ENCODE measurements at places on chromosomes 12 and 14.

- DNase-seq = no peak
These were observed 2.0 kb downstream of the YBX3 start for GRCh38 chr12:10720974-10721650.

GRCh38 chr14:92503756-92504491 is 9.7 kb upstream of the RIN3 start:
- DNase-seq = no peak

DNA sequence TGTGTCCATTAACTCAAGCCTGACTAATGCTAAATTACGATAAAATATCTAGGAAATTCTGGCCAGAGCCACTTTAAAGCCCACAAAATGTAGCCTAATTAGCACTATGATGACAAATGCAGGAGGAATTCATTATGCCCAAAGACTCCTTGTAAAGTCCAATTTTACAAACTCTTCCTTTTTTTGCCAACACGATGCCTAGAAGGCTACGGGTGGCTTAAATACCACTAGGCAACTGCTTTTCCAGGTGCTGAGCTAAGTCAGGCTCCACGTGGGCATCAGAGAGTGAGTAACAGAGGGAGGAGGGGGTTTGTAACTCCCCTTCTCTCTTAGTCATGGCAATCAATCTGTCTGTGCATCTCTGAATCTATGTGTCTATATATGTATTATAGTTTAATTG is 172.4 kb upstream of the NTF3 start:
- no peak for DNase-seq

GRCh38 chr12:66808606-66809005 is 129.7 kb upstream of the GRIP1 start:
- no peak for DNase-seq

- no peak for DNase-seq
These were observed 336.8 kb downstream of the LRIG3 start for GRCh38 chr12:58583529-58583928.

DNA sequence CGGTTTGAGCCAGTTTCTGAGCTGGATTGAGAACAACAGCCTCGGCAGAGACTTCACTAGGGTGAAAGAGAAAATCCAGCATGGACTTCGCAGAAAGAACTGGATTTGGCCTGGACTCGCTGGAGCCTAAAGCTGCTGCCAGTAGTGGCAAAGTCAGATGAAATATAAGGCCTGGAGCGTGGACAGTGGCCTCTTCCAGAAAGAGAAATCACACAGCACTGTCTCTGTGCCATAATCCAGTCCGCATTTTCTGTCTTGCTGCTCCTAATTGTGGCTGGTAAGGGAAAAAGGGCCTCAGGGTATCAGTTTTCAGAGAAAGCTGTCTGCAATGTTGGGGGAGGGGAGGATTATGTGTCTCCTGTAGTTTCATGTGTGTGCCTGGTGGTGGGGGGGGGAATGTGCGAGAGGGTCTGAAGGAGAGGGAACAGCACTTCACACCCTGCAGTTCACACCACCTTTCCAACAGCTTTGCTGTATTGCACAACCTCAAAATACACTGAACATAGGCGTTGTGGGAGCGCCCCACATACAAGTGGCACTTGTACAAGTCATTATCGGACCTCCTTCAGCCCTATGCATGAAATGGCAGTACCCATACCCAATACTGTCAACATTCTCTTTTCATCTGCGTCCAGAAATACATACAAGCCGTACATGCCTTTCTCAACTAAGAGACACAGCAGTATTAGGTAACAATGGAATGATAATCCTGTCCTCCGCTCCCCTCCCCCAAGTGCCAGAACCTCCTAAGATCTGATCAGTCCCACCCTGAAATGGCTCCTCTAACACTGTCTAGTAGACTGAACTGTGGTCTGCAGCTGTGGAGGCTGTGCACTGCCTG is 107.5 kb upstream of the ATF7IP start:
- no peak for DNase-seq

DNA sequence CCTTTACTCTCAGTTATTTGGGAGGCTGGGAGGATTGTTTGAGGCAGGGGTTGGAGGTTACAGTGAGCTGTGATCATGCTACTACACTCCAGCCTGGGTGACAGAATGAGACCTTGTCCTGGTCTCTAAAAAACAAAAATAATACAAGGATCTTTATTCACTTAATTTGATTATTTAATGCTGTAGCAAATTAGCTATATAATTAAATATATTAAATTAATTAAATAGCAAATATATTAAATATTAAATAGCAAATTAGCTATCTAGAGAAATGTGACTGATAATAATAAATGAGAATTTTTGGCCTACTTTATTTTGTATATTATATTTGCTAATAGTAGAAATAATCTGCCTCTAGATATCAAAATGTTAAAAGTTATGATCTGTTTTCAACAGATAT is 298.8 kb upstream of the NAV3 start:
- DNase-seq = no peak

DNA sequence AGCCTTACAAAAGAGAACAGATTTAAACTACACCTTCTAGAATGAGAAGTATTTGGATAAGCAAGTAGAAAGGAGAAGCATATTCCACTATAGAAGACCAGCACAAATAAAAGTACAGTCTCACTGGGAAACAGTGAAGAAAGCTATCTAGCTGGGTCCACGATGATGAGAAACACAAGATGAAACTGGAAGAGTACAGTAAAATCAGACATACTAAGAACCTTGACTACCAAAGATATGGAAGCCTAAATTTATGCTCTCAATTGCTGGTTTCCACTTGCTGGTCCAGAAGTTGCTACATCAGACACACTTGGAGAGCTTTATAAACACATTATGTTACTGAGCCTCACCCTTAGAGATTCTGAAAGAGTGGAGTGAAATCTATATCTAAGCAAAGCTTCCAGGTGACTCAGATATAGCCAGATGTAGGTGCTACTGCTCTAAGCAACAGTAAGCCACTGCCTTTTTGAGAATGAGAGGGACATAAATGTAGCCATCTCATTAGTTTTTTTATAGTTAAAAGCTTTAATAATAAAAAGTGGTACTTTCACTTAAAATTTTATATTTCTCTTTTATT is 96.3 kb upstream of the BBS10 start:
- no peak for DNase-seq

DNA sequence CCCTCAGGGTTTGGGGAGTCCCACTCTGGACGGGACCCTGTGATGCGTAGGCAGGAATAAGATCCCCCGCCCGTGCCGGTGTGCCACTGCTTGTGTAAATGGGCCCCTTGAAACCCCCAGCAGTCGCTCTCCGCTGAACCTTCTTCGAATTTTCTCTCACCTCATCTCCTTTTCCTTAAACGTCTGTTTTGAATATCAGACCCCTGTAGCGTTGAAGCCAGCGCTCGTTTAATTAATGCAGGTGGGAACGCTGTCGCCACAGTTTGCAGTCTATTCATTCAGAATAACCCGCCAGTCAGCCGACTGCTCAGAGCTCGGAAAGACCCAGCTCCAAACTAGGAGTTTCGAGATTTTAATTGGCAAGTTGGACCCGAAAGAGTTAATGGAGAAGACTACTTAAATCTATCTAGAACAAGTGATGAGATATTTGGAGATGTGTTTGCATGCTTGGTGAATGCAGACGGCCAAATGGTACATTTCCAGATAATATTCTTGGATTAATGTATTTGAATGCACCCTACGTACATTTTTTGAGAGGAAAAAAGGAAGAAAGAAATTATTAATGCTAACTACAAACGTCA is 739 bp upstream of the PPP2R5E start:
- DNase-seq = no peak

- no peak for DNase-seq
These were observed 60.6 kb downstream of the FBXL14 start for GRCh38 chr12:1533602-1534304.

DNA sequence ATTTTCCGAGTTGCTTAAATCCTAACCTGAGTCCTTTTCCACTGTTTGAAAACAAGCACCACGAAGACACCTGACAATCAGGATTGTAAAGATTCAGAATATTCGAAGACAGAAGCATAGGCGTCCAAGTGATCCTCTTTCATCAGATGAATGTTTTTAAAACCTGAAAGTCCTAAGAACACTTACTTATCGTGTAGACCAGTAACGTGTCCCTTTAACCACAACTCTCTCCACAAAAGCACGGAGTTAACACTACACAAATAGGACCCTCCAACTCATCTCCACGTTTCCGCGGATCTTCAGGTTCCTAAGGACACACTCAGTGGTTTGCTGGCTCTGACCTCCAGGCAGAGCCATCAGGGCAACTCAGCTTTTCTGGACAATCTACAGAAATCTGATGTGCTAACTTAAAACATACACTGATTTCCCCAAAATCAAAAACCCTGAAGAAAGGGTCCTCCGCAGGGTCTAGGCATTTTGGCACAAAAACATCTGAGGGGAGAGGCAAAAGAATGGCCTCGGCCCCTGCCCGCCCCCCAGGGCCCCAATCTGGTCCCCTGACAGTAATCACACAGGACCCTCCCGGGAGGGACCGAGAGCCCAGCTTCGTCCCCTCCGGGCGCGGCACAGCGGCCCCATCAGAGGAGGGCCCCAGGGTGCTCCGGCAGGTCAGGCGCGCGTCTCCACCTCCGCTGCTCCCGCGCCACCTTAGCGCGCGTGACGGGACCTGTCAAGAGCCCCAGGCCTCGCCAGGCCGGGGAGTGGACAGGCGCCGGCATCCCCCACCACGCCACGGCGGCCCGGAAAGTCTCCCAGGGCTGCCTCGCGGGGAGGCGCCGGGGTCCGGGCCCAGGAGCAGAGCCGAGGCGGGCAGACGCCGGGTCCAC is 925 bp downstream of the DICER1 start:
- DNase-seq = no peak

GRCh38 chr12:131830914-131831571 is 2.9 kb downstream of the MMP17 start:
- DNase-seq = no peak

DNA sequence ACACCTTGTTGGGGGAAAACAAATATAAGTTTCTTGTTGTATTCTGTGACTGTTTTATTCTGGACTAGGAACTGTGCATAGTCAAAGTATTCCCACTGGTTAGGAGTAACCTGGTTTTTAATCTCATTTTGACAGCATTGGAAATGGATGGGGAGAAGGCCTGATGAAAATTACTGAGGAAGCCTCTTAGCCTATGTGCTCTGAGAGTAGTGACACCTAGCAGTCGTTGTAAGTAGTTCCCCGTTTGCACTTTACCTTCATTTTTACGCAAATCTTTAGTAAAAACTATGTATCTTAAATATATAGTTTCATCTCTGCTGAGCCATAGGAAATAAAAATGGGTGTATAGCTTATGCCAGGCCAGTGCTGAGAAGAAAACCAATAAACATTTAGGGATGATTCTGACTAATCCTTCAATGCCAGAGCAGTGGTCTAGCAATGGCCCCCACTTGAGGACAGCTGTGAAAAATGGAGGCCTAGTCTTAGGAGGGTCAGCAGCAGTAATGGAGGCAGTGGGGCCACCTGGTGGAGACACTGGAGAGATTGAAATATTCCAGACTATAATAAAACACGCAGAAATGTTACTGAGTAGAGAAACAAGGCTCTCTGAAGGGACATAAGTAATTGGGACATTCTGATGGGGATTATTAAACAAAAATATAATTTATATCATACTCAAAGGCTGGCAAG is 133.2 kb upstream of the NOVA1 start:
- DNase-seq = no peak

- DNase-seq = peak; percentile 91
These were observed 22.9 kb downstream of the SPTLC2 start for GRCh38 chr14:77593501-77593961.

DNA sequence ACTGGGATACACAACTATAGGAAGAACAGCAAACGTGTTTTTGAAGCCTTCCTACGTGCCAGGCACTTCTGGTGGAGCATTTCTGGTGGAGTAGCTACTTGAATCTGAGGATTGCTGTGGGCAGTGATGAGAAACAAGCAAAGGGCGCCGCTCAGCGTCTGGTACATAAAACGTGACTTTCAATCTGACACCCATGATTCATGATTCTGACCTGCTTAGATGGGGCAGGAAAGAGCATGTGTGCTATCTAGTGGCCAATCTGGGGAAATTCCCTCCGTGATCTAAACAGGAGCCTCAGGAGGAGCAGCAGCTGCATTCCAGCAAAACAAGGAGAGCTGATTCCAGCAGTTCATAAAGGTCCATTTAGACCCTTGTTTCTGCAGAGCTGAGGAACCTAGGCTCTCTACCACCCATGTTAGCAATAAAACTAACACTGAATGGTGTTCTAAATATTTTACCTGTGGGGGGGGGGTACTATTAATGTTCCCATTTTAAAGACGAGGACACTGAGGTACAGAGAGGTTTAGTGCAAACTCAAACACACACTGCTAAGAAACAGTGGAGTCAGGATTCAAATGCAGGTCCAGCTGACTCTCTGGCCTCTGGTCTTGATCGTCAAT is 37.8 kb downstream of the PAH start:
- peak; percentile 14 for DNase-seq

GRCh38 chr14:31895646-31896045 is 181.5 kb upstream of the ARHGAP5 start:
- no peak for DNase-seq

GRCh38 chr12:22474970-22475720 is 69.2 kb downstream of the C2CD5 start:
- no peak for DNase-seq

- no peak for DNase-seq
These were observed 508.5 kb downstream of the ETNK1 start for GRCh38 chr12:23133471-23133870.

GRCh38 chr12:107152315-107152714 is 59.0 kb upstream of the CRY1 start:
- no peak for DNase-seq

- no peak for DNase-seq
These were observed 7.0 kb upstream of the B4GALNT3 start for GRCh38 chr12:452667-453210.
